Astrocyte of the spinal cord (primary cell): ENCODE measurements at places on chromosomes 3 and 15.

DNA sequence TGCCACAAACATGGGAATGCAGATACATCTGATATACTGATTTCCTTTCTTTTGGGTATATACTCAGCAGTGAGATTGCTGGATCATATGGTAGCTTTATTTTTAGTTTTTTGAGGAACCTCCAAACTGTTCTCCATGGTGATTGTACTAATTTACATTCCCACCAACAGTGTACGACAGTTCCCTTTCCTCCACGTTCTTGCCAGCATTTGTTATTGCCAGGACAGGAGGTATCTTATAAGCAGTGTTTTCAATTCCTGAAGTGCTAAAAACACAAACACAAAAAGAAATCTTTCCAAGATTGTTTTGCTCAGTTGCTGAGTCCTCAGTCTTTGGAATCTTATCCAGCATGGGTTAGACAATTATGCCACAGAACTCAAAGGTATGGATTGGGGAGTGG, 13.5 kb downstream of the GTF2E1 start:
- no peak for DNase-seq

DNA sequence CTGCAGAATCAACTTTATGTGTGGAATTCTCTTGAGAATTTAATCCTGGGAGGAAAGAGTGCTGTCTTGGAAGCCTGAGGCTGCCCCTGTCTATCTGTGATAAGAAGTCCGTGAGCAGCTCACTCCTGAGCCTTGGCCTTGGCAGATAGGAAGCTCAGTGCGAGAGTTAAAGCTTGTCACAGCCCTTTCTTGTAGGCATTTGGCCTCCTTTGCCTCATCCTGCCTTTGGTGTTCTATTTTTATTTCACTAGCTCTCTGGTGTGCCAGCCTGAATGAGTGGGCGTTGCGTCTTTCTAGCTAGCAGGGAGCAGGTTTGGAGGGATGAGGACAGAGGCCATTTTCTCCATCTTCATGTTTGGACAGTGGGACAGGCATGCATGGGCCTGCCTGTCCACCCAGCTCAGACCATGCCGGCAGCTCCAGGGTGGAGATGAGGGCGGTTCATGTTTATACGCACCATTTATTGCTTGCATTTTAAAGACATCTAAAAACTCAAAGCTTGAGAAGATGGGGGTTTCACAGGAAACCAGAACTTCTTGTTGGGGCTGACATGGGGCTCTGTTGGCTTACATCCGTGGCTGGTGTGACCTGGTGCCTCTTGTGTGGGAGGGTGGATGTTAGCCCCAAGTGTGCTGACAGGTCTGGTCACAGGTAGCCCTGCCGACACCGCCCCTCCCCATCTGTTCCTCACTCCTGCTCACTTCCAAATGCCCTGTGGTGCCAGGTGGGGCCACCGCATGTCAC, 29.8 kb downstream of the IRAK2 start:
- DNase-seq, result no peak

DNA sequence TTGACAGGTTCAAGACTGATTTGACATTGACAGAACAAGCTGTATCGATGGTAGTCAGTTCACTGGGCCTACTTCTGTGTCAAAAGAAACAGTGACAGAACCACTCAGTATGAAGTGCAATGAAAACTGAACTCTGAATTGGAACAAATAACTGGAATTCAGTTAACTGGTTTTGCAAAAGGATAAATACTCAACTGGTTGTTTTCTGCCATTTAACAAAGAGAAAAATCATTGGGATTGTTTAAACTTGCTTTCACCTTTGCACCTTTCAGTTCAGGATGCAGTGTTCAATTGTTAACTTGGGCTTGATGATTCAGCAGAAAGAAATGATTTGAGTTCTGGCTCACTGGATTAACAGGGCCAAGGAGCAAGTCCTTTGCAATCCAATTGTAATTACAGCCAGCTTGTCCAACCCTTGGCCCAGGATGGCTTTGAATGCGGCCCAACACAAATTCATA, 4.9 kb downstream of the BTD start:
- DNase-seq, result no peak

DNA sequence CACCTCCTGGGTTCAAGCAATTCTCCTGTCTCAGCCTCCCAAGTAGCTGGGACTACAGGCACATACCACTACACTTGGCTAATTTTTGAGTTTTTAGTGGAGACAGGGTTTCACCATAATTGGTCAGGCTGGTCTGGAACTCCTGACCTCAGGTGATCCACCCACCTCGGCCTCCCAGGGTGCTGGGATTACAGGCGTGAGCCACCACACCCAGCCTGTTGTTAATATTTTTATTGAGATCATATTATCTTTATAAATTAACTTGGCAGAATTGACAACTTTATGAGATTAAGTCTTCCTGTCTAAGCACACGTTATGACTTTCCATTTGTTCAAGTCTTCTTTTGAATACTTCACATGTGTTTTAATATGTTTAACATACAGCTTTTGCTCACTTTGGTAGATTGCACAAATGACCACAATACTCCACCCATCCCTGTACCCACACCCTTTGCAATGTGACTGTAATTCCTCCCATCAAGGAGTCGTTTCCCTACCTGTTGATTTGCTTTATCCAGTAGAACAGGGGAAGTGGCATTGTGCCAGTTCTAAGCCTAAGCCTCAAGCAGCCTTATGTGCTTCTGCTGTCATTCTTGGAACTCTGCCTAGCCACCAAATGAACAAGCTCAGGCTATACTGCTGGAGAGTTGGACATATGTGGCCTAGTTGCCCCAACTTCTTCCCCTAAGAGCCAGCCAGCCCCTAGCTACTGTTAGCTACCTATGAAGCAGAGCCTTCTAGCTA, 8.2 kb downstream of the XYLB start:
- DNase-seq, result peak; percentile 71

DNA sequence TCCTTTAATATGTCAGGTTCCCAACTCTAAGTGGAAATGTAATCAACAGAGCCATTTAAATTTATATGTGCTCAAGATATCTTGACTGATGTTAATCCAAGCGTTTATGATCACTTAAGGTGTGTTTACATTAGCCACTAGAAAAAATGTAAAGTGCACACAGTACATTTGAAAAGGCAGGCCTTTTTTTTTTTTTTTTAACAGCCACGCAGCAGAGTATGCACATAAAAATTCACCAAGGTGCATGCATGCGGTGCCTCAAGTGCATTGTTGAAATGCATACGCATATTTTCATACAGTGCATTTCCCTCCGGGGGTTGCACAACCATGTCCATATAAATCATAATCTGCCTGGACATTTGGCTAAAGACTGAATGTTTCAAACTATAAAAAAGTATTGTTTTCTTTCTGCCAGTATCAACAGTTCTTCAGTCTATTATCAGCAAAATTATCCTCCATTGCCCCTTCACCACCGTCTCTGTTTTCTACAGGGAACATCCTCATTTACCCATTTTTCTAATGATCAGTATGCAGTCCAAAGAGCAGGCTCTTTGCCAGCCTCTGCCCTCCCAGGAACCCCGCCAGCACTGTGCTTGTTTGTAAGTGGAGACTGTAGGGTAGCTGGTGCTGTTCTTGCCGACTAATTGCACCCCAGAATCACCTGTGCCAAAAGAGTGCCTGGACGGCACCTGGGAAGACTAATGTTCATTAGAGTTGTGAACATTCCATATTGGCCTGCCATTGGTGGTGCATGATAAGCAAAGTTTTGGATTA, 611.2 kb upstream of the CFAP20DC start:
- DNase-seq, result no peak

DNA sequence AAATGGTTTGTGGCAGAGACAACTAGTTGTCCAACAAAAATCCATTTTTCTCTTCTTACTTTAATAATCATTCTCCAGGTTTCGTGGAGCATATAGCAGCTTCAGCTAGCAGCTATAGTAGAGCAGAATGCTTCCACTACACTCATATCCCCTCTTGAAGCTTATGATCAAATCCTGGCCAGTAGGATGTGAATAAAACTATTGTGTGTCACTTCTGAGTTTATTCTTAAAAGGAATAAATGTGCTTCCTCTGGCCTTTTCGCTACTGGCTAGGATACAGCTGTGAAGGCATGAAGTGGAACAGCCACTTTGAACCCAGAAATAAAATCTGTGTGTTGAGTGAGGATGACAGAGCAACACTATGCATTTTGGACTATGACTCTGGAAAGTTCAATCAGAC, 7.8 kb upstream of the CPOX start:
- no peak for DNase-seq

- DNase-seq, result no peak
Measured at GRCh38 chr3:55880357-55880756, 393.3 kb upstream of the WNT5A start.

DNA sequence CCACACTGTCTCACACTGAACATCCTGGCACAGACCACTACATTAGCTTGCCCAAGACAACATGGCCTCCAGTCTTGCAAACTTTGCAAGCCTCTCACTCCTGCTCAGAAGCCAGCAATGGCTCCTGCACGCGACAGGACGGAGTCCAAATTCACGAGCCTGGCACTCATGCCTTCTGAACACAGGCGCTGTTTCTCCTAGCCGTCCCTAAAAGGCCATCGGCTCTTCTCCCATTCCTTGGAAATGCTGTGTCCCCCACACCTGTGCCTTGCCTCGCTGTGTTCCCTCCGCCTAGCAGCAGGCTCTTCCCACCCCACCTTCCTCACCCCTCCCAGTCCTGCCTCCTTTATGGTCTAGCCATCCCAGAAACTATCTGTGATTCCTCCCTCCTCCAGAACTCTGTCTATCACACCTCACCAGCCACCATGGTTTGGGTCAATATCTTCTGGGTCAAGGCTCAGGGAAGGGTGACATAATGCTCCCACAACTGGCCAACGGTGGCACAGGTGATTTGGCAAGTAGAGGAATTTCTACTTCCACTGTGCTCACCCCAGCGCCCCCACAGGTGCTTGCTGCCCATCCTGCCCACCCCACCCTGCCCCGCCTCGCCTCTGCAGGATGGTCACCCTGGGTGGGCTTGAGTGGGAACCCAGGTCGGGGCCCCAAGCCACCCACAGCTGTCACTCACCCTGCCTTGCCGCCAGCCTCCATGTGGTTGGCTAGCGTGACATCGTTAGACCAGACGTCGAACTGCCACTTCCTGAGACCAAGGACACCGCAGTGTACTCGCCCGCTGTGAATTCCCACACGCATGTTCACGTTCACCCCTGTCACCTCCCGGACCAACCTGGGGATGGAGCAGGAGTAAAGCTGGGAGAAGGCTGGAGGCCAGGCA, 120.7 kb downstream of the ADCY5 start:
- DNase-seq, result no peak
